ENCODE measurements at places on chromosomes 1 and 21.

DNA sequence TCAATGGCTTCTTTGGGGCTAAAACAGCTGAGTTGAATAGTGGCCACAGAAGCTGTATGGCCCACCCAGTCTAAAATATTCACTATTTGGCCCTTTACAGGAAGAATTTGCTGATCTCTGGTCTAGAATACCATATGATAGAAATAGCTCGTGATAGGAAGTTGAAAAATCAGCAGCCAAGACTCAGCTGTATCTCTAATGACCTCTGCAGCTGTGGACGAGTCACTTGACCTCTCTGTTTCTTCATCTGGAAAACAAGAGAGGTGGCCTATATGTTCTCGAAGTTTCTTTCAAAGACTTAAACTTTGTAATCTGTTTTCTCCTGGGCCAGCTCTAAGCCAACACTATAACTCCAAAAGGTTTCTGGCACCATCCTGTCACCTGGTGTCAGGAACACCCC, 129.2 kb downstream of the ZBTB18 start:
- DNase-seq, result no peak

DNA sequence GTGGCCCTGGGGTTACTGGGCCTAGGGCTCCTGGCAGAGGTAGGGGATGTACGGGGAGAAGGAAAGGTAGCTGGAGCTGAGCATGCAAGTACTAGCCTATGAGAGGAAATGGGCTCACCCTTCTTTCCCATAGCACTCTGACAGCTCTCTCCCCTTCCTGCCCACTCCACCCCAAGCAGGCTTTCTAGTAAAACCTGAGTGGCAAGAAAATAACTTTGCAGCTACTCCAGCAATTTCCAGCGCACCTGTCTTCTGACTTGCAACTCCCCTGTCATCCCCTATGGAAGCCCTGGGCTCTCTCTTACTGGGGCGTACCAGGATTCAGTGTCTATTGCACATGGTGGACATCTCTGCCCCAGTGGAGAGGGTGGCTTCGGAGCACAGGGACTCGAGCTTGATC, 6.7 kb upstream of the IVL start:
- no peak for DNase-seq

- no peak for DNase-seq
Observed at GRCh38 chr1:168664069-168664834, 64.8 kb downstream of the DPT start.

GRCh38 chr1:229781453-229781852, 155.4 kb downstream of the URB2 start:
- DNase-seq, result no peak

DNA sequence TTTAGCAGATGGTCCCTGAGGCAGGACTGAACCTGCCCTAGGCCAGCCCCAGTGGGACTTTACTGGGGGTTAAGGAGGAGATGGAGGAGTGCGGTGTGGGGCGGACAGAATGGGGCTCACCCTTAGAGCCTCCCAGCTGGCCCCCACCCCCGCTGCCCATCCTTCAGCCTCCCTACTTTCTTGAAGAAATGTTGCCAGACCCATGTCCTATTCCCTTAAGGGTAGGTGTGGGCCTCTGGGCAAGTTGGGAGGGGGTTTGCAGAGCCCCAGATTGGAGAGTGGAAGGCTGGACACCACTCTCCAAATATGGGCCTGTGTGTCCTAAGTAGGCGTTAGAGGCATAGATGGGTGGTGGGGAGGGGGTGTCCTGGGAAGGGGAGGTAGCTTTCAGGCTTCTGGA, 19.2 kb upstream of the EPS8L3 start:
- no peak for DNase-seq

GRCh38 chr1:23341931-23342692, 2.0 kb downstream of the HNRNPR start:
- DNase-seq, result no peak

DNA sequence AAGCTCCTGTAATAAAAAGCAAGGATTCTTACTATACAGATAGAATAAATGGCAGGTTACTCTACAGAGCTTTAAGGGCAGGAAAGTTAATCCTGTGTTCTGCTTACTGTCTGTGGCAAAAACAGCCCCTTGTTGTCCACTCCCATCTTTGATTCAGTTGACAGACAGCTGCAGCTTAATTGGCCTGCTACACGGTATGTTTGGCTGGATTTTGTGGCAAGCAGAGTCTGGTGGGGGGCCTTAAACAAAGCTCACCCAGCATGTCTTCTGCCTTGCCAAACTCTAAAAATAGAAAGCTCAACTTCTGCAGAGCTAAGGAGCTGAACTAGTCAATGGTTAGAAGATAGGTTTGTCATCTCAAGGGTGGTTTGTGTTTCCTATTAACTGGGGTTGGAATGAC, 407.2 kb downstream of the HLX start:
- no peak for DNase-seq
